Glutamatergic neuron (in vitro differentiated cells): ENCODE measurements at places on chromosomes 5 and 9.
A peak's percentile ranks its signal among the peaks of the same experiment; 100 is the strongest.

- DNase-seq: no peak
Measured at GRCh38 chr5:178111925-178112324, 1.4 kb upstream of the N4BP3 start.

DNA sequence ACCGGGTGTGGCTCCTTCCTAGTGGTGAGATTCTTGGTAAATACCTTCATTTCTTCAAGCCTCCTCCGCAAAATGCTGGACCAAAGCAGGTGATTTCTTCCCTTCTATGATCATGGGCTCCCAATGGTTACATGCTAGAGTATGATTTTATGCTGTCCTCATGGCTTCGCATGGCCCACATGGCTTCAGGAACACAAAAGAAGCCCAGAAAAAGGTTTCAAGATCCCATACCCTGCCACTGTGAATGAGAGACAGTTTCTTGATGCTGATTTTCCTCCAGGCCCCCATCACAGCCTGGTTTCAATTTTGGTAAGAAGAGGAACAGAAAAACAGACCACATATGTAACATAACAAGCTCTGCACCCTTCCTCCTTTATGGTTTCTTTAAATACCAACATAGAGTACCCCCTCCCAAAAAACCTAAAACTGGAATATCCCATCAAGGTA, 2.4 kb upstream of the RXFP3 start:
- no peak for DNase-seq

GRCh38 chr5:62263401-62263800, 42.6 kb upstream of the KIF2A start:
- no peak for DNase-seq

DNA sequence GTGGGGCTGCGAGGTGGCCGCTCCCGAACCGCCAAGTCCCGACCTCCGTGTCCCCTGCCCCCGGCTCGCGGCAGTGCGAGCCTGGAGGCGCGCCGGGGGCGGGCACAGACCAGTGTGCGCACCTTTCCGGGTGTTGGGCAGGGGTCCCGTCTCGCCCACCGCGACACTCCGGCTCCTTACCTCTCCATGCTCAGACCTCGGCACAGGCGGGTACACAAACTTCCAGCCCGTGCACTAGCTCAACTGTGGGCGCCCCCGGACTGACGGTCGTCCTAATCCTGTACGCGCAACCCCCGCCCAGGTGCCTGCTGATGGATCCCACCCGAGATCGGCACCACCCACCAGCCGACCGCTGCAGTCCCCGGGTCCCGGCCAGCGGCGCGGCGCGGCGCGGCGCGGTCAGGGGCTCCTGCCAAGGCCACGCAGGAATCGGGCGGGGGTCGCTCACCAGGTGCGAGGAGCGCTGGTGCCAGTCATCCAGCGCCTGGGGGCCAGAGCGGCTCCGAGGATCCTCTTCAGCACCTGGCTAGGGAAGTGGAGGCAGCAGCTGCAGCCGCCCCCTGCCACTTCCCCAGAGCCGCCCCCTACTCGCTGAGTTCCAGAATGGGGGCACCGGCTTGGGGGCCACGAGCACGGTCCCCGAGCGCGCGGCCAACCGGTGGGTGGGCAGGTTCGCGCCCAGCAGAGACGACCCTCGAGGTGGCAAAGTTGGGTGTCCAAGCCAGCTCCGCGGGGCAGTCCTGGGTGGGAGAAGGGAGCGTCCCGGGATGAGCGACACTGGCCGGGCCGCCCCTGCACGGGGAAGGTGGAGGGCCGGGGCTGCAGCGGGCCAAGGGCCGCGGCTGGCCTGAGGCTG, 511 bp downstream of the SEMA5A start:
- DNase-seq: peak; percentile 26

GRCh38 chr9:130172161-130172857, at the start of gene NCS1:
TSS of gene NCS1 (plus strand) at chr9:130172404. CDS start at chr9:130172664, 260 bp downstream.
- DNase-seq: peak; percentile 93

GRCh38 chr9:2032234-2032633, 17.1 kb downstream of the SMARCA2 start:
- DNase-seq: no peak

DNA sequence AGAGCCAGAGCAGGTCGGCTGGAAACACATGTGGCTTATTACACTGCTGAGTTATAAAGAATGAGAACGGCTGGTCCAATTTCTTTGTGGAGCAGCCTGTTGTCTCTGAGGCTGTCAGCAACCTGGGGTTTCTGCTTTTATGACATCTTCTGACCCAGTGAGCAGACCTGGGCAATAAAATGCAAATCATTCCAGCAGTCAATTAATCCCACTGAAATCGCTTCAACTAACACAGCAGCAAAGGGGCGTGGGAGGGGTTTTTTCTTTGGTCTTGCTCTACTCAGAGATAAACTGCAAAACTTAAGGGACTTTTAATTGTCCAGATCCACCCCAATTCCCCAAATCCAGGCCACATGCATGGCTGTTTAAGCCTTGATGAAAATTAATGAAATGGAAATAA, 215.7 kb downstream of the SLIT3 start:
- DNase-seq: no peak

GRCh38 chr9:31027678-31028077, 1356.8 kb upstream of the ACO1 start:
- DNase-seq: no peak

DNA sequence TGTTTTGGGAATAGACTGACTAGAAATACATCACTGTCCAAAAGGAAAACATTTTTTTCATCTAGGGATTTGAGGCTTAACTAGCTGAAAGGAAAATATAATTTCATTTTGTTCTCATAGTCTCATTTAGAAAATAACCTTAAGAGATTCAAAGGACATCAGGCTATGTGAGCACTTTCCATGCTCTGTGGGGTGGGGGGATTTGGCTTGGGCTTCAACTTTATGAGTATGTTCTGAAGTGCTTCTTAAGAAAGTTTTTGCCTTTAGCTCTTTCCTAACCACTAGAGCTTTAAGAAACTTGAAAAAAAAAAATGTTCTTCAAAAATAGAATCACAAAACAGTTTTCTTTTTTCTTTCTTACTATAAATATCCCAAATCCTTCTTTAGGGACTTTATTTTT, 17.6 kb downstream of the CDH6 start:
- DNase-seq: no peak

- no peak for DNase-seq
Measured at GRCh38 chr9:74645007-74645639, 148.0 kb downstream of the RORB start.

DNA sequence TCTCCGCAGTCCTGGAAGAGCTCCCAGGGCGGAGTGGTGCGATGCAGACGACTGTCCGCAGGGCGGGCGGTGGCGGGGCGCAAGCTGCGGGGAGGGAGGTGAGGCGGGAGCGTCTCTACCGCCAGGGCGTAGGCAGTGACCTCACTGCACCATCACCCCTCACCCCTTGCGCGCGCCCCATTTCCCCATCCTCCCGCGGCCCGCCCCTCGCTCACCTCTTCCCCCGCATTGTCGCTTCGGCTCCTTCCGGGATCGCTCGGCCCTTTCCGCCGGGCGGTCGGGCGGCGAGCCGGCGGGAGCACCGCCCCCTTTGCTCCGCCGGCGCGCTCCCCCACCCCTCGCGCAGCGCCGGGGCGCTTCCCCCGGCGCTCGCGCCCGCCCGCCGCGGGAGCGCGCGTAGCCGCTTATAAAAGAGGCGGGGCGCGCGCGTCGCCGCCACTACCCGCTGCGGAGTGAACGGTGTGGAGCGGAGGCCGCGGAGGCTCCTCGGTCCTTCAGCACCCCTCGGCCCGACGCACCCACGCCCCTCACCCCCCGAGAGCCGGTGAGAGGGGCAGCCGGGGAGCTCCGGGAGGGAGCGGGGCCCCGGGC, at the start of gene SPTAN1:
Gene SPTAN1, plus strand, starts transcription at position 435 of the 591 bp plus-strand sequence. CDS start 14,154 bp downstream, outside the sequence.
- peak; percentile 94 for DNase-seq

GRCh38 chr9:14211564-14211963, 102.4 kb downstream of the NFIB start:
- DNase-seq: no peak

DNA sequence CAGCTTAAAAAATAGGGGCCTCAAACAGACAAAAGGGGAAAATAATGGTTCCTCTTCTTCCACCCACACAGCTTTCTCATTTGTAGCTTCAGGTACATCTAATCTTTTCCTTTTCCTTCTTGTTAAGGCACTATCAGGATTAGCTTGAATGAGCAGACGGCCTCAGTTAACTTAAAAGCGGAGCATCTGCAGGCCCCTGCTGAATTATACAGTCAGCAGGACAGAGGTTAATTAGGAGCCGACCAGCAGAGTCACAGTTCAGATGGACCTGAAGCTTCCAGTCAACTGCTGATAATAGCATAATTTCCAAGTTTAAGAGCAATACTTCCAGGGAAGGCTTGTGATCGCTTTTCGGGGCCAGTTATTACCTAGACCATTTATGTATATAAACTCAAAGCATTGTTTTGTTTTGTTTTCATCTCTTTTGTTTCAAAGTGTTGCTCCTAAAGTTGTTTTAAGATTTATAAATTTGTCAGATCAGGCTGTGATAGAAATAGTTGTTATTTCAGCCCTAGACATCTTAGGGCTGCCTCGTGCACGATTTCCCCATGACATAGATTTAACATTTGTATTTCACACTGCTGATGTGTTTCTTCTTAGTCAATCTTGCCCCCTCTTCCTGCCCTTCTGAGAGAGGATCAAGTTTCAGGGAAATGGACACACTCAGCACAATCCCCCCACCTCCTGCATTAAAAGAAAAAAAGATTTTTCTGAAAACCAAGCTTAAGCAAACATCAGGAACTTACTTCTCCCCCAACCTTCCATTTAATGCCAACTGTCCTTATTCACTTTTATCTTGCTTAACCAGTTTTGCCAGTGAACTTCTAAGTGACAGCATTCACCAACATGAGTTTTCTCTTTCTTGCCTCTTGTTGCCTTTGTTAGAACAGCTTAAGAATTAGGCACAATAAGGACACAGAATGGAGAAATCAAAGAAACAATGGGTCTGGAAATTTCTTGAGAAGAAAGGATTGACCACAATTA, 449.8 kb downstream of the ARHGEF28 start:
- DNase-seq: no peak

DNA sequence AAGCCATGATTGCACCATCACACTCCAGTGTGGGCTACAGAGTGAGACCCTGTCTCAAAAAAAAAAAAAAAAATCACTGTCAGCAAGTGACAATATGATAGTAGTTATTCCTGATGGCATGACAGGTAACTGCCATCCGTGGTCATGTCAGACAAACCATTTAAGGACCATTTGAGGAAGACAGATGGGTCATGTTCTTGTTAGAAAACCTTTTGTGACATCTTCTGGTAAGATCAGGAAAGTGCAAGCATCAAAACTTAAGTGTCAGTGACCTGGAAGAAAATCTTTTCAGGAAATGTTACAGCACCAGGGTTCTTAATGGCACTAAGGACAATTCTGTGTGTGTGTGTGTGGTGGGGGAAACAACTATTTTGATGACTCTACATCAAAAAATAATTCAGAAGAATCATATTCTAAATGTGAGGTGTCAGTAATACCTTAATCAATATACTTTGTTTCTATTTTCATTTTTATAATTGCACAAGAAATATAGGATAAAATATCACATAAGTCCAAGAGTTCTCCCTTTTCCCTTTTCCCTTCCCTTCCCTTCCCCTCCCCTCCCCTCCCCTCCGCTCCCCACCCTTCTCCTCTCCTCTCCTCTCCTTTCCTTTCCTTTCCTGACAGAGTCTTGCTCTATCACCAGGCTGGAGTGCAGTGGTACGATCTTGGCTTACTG, 17.8 kb downstream of the SLC38A9 start:
- DNase-seq: no peak

- no peak for DNase-seq
Measured at GRCh38 chr9:111020594-111020993, 17.7 kb downstream of the LPAR1 start.

DNA sequence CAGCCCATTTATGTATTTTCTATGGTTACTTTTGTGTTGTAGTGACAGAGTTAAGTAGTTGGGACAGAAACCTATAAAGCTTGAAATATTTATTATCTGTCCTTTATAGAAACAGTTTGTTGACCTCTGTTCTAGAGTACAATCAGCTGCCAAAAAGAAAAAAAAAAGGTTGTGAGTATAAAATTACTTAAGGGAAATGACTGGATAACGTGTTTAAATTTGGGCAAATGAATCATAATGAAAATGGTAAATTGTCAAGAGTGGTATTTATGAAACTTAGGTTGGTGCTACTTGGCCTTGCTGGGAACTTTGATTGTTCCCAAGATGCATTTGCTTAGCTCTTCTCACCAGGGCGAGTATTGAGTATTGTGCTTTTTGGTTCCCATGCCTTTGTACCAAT, 70.2 kb upstream of the IL6ST start:
- DNase-seq: no peak

GRCh38 chr5:97000391-97000790, 64.5 kb downstream of the LNPEP start:
- DNase-seq: no peak

- DNase-seq: no peak
Measured at GRCh38 chr9:115481769-115482168, 363.8 kb upstream of the TNC start.

DNA sequence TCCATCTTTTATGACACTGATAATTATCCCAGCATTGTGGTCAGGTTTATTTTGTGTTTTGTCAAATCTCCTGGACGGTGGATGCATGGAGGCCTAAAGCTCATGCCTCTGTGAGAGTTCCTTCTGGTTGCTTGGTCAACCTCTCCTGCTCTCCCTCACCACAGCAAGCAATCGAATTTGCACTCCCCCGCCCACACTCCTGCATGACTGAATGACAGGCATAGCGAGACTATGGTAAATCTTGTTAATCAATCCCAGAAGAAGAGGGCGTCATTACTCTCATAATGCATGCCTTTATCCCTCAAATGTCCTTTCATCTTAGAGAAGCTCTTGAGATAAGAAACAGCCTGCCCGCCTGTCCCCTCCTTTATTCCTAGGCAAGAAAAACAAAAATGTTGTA, 1215.0 kb upstream of the CDH9 start:
- no peak for DNase-seq

DNA sequence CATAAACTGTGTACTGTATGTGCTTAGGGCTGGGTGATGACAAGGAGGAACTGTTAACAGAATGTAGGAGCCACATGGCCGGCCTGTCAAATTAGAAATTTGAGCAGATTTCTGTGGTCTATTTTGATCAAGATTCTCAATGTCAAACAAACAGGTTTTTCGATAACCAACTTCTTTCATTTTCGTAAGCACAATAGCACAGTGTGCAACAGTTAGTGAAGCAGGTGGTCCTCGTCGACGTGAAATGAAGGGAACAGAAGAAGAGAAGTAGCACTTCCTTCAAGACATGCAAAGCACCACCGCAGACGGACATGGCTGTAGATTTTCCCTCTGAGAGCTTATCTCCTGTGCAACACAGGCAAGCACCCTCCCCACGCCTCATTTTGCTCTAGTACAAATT, 252.1 kb downstream of the CRB2 start:
- DNase-seq: no peak

DNA sequence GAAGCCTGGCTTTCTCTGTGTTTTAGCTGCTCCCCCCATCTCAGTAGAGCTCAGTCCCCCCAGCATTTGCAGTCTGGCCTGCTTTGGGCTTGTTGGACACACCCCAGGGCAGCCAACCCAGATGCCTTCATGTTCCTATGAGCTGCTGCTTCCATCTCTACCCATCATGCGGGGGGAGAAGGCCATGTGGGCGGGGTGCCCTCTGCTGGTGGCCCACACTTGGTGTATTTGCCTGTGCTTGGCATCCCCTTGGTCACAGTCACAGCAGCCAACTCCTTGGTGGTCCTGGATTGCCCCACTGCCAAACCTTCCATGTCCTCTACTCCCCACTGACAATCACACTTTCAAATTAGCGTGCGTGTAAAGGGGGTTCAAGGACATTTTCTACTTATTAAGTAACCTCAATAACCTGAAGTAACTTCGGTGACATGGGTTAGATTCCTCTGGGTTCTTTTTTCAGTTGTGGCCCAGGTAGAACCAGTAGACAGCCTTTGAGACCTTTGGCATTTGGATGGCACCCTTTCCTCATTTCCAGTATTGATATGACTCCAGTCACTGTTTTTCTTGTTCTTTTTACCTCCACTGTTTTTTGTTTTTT, 42.8 kb downstream of the SNX30 start:
- peak; percentile 81 for DNase-seq
